ENCODE measurements at places on chromosomes 16 and 17. TPM values are rescaled to one million over a fixed set of nuclear protein-coding genes. Genes with fewer than 3 reads are reported as not detected.
A peak's percentile ranks its signal among the peaks of the same experiment; 100 is the strongest.

- DNase-seq: no peak
Observed at GRCh38 chr16:88013766-88014251, 62.6 kb downstream of the BANP start.

- DNase-seq: no peak
Observed at GRCh38 chr17:41254861-41255260, 323 bp upstream of the KRTAP9-9 start.

DNA sequence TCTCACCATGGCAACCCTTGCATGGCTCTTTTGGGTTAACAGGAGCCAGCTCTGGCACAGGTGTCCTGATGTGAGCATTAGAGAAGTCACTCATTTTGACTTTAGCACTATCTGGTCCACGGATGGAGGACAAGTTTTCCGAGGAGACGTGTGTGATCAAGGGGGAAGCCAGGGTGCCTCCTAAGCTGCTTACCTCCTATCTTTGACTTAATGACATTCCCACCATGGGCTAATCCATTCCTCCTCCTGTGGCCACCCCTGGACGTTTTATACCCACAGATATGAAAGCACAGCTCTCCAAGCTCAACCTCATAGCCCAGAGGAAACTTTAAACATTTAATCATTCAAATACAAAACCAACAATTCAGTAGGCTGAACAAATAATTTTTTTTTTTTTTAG lies 18.8 kb downstream of the MPP2 start:
- DNase-seq: no peak

- DNase-seq: peak; percentile 87
Observed at GRCh38 chr17:81097134-81097942, 62.4 kb downstream of the BAIAP2 start.

DNA sequence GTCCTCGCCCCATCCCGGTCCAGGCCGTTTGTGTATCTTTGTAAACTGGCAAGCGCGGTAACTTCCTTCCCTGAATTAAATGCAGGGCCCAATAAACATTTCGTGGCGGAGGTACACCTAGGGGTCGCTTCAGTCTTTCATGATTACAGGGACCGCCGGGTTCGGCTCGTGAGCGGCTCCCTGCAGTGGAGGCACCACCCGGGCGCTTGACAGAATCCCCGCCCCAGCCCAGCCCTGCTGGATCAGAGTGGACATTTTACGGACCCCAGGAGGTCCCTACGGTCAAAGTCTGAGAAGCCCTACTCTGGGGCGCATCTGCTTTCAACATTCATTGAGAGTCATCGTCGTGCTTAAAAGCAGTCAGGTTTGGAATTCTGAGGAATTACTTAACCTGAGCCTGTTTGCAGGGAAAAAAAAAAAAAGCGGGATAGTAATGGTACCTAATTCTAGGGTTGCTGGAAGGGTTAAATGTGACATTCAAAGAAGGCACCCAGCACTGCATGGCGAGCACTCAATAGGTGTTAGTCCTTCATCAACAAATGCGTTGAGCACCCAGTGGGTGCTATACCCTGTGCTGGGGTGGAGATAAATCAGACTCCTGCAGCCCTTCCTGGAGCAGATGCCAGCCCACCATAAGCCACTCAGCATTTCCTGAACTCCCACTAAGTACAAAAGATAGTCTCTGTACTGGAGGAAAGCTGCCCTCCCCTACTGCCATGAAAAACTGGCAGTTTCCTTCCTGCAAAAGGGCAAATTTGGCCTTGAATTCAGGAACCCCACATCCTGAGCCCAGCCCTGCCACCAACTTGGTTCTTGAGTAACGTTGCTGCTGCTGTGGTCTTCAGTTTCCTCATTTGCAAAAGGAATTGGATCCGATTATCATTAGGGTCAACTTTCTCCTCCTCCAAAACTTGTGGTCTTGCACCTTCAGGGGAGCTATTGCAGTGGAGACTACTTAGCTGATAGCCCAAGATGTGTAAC lies 658 bp upstream of the DUSP3 start:
- peak; percentile 35 for DNase-seq

- DNase-seq: no peak
Observed at GRCh38 chr17:61584866-61585265, 6.2 kb downstream of the NACA2 start.

GRCh38 chr16:52500963-52501362 lies 46.0 kb downstream of the TOX3 start:
- no peak for DNase-seq

GRCh38 chr17:7835814-7836595 lies 2.0 kb downstream of the KDM6B start:
- peak; percentile 73 for DNase-seq

- DNase-seq: no peak
Observed at GRCh38 chr16:27698266-27698665, 148.3 kb downstream of the KATNIP start.

DNA sequence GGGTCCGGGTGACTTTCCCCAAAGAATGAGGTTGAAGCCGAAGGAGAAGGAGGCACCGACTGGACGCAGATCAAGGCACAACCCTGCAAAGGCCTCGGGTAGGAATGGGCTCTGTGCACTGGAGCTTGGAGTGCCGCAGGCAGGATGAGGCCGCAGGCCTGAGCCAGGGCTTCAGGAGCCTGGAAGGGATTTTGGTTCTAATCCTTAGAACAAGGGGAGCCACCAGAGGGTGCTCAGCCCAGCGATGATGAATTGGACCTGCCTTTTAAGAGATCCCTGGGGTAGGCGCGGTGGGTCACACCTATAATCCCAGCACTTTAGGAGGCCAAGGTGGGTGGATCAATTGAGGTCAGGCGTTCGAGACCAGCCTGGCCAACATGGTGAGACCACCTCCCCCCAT lies 8.1 kb downstream of the CIBAR2 start:
- no peak for DNase-seq

- DNase-seq: no peak
Observed at GRCh38 chr16:88449267-88449561, 3.9 kb upstream of the ZFPM1 start.

- peak; percentile 45 for DNase-seq
Observed at GRCh38 chr16:48300391-48300856, 53.1 kb upstream of the ABCC11 start.

OR1F1 gene
- not detected for total RNA-seq

GPR139 gene
- total RNA-seq: not detected

TOM1L1 gene
- total RNA-seq: 15.9 TPM

HOXB1 gene
- not detected for total RNA-seq
